ENCODE measurements at places on chromosomes 13 and 19.

GRCh38 chr19:30004403-30004802 lies 62.4 kb downstream of the URI1 start:
- DNase-seq: no peak

DNA sequence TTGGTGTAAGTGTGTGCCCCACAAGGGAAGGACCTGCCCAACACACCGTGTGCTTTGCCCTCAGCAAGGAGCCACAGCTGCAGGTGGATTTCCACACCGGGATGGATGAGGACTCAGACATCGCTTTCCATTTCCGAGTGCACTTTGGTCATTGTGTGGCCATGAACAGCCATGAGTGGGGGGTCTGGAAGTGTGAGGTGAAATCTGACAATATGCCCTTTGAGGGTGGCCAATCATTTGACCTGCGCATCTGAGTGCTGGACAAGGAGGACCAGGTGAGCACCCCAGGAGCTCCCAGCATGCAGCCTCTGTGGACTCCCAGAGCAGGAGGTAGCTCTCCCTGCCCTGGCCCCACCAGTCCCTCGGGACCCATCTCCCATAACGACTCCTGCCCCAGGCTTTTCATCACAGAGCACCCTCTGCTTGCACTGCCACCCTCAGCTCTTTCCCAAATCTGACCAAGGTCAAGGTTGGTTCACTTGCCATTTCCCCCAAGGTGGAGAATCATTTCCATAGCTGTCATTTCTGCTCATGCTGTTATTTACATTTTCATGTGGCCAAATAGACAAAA lies 13.2 kb upstream of the EID2 start:
- DNase-seq: no peak

GRCh38 chr19:10712754-10713153 lies 5.1 kb upstream of the DNM2 start:
- no peak for DNase-seq

GRCh38 chr13:80528733-80529132 lies 187.8 kb upstream of the SPRY2 start:
- DNase-seq: no peak

DNA sequence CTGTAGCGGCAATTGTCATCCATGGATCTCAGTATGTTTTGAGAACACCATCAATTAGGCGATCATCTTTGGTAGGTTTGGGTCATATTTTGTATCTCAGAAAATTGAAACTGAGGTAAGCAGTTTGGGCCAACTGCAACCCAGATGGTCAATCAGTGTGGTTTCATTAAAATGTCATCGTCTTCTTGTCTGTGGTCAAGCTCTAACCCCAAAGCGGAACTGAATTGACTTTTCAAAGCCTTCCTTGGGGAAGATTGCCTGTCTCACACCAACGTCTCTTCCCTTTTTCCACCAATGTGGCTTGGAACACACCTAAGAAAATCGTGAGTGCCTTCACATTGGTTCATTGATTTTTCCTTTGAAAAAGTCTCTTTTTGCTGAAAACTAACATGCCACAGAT lies 56.3 kb upstream of the UBAC2 start:
- DNase-seq: no peak

DNA sequence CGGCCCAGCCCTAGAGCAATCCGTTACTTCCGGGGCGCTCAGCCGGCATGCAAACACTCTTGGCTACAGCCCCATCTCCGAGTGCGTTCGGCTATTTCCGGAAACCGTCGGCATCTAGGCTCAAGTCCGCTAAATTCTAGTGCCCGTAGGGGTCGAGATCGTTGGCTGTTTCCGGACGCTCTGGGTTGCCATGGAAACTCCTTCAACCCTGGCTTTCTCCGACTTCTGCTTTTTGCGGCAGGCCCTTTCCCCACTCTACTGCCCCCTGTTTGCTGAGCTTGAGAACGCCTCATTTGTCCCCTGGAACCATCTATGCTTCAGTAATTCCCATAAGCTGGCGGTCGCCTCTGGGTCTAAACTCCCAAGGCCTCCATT lies 534 bp upstream of the PIK3R2 start:
- DNase-seq: peak; percentile 98

DNA sequence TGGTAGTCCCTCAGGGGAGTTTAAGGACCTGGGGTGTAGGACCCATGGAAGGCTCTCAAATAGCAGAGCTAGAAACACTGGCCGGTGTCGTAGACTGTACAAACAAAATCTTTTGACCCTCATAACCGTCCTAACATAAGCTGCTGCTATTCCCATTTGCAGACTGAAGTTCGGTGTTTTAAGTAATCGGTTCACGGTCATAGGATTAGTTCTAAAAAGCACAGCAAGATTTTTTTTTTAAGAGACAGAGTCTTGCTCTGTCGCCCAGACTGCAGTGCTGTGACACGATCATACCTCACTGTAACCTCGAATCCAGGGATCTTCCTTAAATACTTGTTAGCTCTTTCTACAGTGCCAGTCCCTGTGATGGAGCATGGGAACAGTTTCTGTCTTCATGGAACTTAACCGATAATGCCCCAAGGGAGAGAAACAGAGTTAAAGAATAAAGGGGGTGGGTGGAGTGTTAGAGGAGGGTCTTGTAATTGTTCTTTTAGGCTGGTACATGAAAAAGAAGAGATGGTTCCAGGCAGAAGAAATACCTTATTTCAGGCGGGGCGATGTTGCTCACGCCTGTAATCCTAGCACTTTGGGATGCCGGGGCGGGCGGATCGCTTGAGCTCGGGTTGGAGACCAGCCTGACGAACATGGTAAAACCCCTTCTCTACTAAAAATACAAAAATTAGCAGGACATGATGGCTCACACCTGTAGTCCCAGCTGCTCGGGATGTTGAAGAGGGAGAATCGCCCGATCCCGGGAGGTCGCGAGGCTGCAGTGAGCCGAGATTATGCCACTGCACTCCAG lies 475 bp upstream of the ZC3H4 start:
- no peak for DNase-seq

- no peak for DNase-seq
These were observed 7.7 kb downstream of the CBARP start for GRCh38 chr19:1229924-1230782.

- DNase-seq: no peak
These were observed 331.8 kb upstream of the KLF12 start for GRCh38 chr13:74466020-74466419.

Data from islet precursor cell (in vitro differentiated cells).